Fibroblast of skin of right biceps (primary cell): ENCODE measurements at places on chromosomes 16 and 17.

DNA sequence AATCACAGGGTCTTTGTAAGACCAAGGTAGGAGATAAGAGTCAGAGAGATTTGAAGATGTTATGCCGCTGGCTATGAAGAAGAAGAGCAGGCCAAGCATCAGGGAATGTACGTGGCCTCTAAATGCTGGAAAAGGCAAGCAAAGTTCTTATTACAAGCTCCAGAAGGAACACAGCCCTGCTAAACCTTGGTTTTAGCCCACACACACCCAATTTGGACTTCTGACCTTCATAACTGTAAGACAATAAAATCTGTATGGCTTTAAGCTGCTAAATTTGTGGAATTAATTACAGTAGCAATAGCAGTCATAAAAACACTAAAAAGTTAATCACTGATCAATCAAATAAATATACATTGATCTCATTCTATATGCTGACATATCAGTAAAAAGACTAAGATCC lies 6.0 kb downstream of the TMEM170A start:
- DNase-seq = no peak

DNA sequence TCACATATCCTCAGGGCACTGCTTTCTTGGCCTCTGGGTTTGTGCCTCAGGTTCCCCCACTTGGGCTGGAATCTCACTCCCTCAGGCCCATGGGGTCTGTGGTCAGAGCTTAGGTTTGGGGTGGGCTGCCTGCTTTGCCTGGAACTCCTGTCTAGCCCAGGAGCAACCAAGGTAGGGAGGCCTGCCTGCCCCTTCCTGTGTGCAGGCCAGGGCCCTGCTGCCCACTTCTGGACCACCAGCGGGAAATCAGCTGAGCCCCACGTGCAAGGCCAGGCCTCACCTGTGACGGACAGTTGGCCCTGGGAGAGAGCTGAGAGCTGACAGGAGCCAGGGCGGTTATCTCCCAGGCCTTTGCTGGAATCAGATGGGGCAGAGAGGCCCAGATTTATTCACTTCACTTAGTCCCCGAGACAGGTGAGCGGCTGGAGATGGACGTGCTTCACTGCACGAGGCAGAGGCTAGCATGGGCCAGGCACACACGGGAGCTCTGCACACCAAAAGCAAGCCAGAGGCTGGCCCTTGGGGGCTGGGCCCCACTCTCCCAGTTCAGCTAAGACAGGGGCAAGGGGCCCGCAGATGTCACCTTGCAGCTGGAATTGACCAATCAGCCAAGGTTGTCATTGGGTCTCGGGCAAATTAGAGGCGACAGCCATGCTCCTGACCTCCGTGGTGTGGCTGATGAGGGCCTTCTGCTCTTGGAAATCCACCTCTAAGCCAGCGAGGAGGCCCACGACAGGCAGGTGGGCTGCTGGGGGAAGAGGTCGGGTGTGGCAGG lies 49.9 kb upstream of the DOC2B start:
- DNase-seq = no peak

DNA sequence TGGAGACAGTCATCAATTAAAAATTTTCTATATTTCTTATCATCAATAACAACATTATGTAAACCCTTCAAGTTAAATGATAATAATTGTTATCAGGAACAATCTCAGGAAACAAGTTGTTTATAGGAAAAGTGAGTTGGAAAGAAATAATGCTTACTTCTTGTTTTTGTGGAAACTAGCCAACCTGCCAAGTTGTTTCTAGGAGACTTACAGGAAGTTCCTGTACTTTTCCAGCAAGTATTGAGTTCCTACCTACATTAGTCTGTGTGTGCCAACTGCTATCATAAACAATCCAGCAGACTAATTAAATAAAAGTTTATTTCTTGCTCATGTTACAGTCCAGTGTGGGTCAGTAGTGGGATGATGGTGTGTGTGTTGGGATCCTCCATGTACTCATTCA lies 1.6 kb upstream of the CCL14 start:
- DNase-seq = no peak

- DNase-seq = no peak
Measured at GRCh38 chr16:10692470-10692869, 2.3 kb downstream of the TEKT5 start.

DNA sequence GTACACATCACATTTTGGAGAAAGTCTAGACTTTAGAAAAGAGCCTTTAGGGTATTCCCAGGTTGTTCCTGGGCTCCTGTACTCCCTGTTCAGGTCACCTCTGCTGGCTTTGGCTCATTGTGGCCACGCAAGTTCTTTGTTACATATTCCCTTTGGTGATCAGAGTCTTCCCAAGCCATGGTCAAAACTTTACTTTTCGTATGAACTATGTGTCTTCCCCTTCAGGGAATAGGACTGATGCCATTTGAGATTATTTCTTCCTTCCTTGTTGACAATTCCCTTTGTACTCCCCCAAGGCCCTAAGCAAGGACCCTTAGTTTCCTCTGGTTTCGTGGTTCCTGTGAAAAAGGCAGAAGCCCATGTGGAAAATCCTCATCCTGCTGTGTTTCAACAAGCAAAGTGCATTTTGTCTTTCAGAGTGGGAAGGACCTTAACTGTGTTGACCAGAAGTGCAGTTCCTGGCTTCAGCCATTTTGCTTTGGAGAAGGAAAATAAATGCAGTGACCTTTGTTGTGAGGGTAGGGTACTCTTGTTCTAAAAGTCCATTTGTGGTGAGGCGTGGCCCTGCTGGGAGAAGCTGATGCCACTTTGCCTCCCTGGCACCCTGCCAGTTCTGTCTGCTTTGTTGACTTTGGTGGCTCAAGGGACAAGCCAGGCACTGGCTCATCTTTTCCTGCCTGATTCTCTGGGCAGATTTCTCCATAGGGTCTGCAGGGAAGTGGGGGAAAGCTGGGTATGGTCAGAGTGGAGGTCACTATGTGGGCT lies 55.1 kb downstream of the ZNRF1 start:
- DNase-seq = no peak

- no peak for DNase-seq
Measured at GRCh38 chr16:9351841-9352434, 260.5 kb downstream of the HAPSTR1 start.

- DNase-seq = no peak
Measured at GRCh38 chr17:66468241-66469087, 166.1 kb downstream of the PRKCA start.

- no peak for DNase-seq
Measured at GRCh38 chr17:82713071-82713723, 3.3 kb upstream of the FN3KRP start.

DNA sequence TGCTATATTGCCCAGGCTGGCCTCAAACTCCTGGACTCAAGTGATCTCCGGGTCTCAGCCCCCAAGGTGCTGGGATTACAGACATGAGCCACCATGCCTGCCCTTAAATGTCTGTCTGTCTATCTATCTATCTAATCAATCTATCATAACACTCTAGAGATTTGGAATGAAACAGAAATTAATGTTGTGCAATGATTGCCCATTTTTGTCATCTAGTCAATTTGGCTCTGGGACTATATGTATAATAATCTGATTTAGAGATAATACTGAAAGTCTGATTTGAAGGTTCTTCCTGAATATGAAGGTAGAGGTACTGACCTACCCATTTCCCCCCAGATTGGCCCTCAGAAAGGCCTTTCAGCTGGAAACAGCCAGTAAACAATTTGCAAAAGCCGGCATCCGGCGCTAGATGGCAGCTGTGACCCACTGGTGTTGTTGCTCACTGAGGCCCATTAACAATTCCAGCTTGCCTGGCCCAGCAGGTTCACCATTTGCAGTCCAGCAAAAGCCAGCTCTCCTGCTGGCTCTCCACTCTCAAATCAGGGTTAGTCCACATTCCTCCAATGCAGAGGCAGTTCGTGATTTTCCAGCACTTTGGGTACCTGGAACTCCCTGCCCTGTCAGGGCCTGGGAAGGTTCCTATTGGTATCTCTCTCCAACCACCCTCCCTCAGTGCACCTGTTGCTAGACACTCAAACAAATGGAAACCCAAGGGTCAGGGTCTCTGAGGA lies 22.9 kb upstream of the C16orf87 start:
- peak; percentile 55 for DNase-seq

GRCh38 chr16:466651-467050 lies 41.2 kb downstream of the RAB11FIP3 start:
- no peak for DNase-seq

DNA sequence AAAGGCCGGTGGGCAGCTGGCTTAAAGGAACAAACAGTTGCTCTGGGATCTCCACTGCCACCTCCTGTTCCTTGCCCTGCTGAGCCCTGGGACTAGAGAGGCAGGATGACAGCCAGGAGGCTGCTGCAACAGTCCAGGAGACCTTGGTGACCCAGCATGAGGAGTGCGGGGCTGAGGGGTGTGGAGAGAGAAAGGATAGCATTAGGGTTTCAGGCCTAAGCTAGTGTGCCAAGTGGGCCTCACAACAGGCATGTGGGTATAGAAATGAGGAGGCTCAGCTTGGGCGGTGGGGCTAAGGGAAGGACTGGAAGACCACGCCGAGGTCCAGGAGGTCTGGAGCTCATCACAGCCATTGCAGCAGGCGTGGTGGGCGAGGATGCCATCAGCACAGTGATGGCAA lies 39.8 kb downstream of the SDK2 start:
- no peak for DNase-seq

GRCh38 chr17:44071772-44072171 lies 1.2 kb downstream of the G6PC3 start:
- no peak for DNase-seq

DNA sequence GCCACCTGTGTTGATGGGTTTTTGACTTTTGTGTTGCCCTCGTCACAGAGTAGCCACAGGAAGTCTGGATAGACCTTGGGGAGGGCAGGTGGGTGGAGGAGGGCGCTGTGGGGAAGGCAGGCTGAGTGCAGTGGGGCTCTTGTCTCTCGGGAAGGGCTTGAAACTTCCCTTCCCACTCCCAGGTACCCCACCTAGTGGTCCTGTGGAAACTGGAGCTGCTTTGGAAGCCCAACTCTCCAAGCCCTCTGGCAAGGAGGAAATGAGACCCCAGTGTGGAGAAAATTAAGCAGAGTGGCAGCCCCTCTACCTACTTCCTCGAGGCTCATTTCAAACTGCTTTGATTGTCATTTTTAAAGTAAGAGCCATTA lies 9.2 kb downstream of the CA5A start:
- no peak for DNase-seq

DNA sequence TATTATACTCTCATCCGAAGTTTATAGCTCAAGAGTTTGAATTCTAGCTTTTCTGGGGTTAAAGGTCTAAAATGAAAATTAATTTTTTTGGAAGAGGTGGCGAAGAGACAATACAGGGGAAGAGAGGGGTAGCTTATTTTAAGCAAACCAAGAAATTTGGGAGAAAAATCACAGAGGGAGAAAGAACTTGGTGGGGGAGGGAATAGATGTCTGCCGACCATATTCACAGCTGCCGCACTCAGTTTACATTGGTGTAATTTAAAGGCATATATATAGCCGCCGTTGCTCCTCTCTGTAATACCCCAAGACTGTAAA lies 6.5 kb upstream of the ZFHX3 start:
- DNase-seq = no peak

- DNase-seq = no peak
Measured at GRCh38 chr17:29102741-29103181, 59.8 kb downstream of the PIPOX start.

- DNase-seq = no peak
Measured at GRCh38 chr17:71963351-71963750, 157.5 kb upstream of the SOX9 start.

DNA sequence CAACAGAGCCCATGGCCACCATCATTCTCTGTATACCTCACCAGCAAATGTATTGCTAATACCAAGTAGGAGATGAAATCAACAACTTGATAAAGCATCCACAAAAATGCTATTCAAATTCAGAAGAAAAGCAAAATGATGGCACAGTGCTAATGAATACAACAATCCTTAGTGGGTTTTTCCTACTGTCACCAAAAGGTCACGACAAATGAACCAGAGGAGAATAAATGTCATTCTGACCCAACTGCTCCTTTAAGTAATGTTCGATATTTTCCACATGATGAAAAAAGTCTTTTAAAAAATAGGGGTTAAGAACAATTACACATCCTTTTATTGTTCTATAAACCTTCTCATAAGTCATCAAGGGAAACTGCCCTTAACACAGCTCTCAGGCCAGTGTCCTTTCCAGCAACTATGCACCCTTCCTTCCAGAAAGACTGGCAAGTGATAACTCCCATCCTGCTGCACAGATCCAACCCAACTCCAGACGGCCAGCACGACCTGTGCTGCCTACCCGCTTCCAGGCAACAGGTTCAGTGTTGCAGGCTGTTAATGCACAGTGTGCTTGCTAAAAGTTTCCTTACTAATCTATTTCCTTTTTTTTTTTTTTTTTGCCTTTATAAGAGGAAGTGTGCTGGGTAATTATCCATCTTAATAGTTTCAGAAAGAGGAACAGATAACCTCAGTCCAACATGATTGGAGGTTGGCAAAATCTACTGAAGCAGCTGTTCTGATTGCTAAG lies 15.4 kb downstream of the FBXO31 start:
- DNase-seq = no peak

GRCh38 chr16:4680673-4681470 lies 12.5 kb upstream of the NUDT16L1 start:
- DNase-seq = no peak

DNA sequence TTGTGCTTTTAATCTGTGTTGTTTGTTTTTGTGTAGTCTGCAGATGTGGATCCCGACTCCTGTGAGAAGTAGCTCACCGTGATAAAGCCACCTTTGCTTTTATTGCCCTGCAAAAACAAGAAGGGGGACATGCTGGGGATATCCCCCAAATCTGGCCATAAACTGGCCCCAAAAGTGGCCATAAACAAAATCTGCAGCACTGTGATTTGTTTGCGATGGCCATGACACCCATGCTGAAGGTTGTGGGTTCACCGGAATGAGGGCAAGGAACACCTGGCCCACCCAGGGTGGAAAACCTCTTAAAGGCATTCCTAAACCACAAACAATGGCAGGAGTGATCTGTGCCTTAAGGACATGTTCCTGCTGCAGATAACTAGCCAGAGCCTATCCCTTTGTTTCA lies 15.1 kb downstream of the AHSP start:
- no peak for DNase-seq

DNA sequence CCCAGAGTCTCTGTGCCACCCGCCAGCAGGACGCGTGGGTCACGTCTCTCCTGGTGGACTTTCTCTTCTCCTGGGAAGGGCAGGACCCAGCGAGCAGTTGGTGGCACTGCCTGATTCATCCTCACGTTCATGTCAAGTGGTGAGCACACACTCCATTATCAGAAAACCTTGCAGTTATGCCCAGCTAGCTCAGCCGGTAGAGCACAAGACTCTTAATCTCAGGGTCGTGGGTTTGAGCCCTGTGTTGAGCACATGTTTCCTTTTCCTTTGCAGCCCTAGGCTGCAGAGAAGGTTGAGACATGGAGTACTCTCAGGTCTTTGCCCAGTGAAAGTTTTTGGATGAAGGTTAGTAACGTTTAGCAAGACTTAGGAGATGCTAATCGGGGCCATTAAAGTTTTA lies 8.0 kb downstream of the OR1F1 start:
- no peak for DNase-seq

GRCh38 chr17:49260011-49260816 lies 29.6 kb upstream of the PHOSPHO1 start:
- DNase-seq = peak; percentile 87
